ENCODE measurements at places on chromosomes 12 and 14.

GRCh38 chr12:53538209-53538689 lies 31.0 kb upstream of the NPFF start:
- DNase-seq = no peak

DNA sequence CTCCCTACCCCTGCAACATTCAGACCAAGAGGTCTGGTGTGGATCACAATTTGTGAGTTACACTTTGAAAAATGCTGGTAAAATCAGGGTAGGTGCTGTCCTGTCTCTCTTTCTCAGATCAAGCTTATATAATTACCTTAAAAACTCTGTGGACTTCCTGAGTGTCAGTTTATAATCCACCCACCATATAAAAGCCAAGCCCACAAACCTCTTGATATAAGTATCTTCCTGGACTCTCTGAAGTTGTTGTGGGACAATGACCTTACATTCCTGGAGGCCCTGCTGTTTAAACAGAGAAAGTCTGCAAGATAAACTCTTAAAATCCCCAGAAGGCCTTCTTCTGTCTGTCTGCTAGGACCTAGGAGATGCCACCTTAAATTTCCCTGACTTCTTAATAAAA lies 11.4 kb upstream of the KTN1 start:
- no peak for DNase-seq

DNA sequence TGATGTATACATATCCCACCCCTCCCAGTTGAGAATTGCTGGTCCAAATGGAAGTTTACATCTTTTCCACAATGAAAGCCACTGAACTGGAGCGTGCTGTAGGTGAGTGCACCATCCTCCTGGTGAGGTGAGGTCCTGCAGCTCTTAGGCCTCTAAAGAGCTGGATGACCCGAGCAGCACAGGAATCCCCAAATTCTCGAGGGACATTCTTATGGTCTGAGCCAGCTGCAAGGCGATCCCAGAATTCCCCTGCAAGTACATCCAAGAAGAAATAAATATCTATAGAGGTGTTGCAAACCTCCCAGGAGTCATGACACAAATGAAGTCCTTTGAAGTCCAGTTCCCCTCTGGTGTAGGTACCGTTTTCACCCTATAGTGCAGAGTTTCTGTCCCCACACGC lies 24.0 kb downstream of the TMEM132C start:
- DNase-seq = no peak

DNA sequence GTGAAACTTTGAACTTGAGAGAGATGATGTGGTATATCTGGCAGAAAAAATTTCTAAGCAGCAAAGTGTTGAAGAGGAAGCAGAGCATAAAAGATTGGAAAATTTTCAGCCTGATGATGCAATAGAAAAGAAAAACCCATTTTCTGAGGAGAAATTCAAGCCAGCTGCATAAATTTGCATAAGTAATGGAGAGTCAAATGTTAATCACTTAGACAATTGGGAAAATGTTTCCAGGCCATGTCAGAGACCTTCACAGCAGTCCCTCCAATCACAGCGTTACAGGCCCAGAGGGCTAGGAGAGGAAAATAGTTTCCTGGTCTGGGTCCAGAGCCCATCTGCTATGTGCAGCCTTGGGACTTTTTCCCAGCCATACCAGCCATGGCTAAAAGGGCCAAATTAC lies 469.0 kb upstream of the FOXG1 start:
- no peak for DNase-seq

- no peak for DNase-seq
These were observed 205.0 kb upstream of the DCN start for GRCh38 chr12:91387461-91388134.

DNA sequence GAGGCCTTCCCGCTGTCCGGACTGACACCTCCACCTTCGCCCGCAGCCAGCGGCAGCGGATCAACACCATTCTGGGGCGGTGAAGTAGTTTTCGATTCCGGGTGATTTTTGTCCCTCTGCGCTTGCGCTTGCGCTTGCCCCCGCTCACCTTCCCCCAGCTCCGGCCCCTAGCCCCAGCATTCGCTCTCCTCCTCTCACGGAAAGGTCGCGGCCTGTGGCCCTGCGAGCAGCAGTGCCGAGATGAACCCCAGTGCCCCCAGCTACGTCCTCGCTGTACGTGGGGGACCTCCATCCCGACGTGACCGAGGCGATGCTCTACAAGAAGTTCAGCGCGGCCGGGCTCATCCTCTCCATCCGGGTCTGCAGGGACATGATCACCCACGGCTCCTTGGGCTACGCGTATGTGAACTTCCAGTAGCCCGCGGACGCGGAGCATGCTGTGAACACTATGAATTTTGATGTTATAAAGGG lies 22.7 kb upstream of the SRGAP1 start:
- DNase-seq = no peak

DNA sequence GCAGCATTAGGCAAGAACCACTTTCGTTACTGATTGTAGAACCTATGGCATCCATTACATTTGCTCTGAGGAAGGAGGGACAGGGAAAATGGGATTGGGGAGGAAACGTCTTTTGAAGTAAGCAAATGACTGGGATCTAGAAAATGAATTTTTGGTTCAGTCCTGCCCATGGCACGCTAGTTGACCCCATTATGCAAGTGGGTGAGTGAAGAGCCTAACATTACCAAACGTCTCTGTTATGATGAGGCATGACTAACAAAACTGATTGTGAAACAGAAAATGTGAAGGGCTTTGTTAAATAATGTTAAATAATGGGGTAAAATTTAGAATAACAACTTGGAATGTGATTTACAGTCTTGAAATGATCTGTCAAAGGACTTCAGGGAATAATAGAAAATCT lies 38.9 kb downstream of the CPSF2 start:
- no peak for DNase-seq

DNA sequence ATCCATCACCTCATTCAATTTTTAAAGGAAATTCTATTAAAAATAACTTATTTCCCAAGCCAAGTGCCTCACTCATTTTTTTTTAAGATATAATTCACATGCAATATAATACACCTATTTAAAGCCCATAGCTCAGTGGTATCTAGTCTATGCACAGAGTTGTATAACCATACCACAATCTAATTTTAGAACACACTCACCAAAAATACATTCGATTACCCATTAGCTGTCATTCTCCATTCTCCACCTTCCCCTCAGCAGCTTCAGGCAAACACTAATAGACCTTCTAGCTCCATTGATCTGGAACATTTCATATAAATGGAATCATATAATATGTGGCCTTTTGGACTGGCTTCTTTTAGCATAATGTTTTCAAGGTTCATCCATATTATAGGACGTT lies 49.5 kb downstream of the CLMN start:
- no peak for DNase-seq

DNA sequence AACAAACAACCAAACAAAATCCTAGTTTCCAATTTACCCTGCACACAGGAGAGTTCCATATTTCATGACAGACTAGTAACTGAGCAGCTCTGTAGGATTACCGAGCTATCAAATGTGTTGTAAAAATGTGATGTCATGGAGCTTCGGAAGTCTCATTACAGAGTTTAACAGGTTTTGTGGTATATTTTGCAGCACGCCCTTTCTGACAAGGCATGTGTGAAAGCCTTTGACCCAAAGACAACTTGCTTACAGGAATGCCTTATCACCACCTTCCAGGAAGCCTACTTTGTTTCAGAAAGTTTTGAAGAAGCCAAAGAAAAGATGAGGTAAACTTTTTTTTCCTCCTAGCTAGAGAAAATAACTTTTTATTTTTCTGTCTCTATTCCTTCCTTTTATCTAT lies 92.4 kb downstream of the TPH2 start:
- DNase-seq = no peak

DNA sequence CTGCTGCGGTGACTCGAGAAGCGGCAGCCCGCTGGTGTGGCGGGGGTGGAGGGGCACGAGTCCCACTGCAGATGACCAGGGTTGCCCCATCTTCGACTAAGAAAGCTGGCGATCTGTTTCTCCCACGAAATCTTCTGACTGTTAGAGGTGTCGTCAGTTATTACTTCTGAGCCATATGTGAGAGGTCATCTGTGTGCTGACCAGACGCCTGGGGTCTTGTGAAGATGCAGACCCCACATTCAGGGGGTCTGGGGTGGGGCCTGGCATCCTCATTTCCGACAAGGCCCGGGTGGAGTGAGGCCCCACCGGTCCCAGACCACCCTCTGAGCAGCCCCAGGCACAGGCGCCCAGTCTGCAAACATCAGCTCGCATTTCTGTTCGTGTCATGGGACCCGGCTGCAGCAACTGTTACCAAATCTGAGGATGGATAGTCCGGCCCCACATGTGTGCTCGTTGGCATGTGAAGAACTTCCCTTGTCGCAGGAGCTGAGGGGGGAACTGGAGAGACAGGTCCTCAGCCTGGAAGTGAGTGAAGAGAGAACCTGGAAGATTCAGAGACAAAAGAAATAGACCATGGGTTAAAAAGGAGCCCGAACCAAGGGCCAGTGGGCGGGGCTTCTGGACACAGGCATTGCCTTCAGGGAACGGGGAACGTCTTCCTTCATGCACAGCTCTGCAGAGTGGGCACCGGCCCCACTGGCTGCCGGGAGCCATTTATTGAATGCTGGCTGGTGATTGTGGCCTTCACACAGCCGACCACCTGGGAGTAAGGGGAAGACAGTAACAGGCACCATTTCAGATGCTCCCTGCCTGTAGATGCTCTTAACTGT lies 135.2 kb downstream of the ADGRD1 start:
- DNase-seq = no peak

- no peak for DNase-seq
These were observed 328.0 kb upstream of the TMTC1 start for GRCh38 chr12:30111719-30112118.

DNA sequence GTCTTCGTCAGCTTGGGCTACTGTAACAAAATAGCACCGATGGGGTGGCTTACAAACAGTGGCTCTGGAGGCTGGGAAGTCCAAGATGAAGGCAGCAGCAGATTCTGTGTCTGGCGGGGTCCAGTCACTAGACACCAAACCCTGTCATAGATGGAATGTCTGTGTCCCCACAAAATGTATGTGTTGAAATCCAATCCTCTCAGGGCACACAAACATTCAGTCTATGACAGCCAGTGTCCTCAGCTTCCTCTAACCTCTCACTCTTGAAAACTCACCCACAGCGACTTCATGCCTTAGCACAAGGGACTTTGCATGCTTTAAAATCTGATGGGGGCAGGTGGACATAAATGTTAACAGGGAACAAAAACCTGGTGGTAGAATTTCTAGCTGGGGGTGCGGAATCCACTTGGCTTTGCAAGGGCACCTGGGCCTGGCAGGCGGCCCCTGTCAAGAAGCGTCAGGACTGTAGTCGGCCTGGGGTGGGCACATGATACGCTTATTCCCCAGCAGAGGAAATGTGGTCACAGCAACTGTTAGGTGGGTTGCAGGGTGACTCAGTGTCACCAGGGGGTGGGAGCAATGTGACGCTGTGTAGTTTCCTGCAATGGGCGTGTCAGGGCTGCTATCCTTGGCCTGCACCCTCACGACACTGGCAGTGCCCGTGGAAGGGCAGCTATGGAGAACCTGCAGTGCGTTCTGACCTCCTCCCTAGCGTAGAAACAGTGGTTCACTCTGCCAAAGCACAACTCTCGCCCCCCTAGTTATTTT lies 17.7 kb downstream of the RIN3 start:
- DNase-seq = peak; percentile 62

DNA sequence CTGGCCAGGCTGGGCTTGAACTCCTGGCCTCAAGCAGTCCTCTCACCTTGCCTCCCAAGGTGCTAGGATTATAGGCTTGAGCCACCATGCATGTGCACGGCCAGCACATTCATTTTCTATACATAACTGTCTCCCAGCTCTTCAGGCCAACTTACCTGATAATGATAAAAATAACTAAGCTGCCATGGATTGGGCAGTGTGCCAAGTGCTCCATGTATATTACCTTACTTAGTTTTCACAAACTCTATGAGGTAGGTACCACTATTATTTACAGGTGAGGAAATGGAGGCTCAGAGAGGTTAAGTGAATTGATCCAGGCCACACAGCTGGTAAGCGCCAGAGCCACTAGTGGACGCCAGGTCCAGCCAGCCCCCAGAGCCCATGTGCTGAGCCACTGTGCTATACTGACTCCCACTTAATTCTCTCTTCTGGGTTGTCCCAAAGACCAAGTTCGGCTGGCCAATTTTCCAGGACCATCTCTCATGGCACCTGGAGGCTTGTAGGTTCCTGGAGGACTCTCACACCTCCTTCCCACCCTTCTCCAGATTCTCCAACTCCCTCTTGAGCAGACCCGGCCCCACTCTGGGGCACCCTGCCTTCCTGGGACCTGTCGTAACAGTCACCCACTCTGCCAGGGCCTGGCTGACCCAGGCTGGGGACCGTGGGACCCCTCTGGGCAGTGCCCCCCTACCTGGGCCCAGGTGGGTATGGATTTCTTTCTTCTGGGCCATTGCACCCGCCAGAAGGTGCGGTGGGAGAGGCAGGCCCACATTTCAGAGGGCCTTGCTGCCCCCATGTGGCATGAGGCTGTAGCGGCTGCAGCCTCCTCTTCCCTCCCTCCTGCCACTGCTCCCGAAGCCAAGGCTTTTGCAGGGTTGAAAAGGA lies 30.2 kb upstream of the CIPC start:
- peak; percentile 45 for DNase-seq
